Activated gamma-delta T cell treated with anti-CD3 and anti-CD28 coated beads, Interleukin-2, amount 50 U/mL, for 16 hours (primary cell): ENCODE measurements at places on chromosomes 1 and 21.
A peak's percentile ranks its signal among the peaks of the same experiment; 100 is the strongest.

GRCh38 chr1:107843989-107844388 lies 121.0 kb downstream of the VAV3 start:
- DNase-seq: no peak

GRCh38 chr1:234315091-234315541 lies 58.1 kb upstream of the COA6 start:
- DNase-seq: no peak

DNA sequence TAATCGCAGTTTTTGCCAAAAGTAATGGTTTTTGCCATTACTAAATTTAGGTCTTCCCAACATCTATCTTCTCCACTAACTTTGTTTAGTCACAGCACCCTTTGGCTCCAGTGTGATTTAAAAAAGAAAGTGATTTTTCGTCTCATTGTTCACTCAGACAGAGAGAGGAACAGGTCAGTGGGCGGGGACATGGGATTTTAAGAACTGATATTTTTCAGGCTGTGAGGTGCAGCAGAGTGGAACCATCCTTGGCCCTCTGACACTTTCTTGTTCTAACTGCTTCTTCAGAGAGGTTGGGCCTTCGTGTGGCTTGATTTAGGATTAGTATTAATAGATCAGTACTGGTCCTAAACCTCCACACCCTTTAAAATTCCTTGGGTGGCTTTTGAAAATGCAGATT lies 38.8 kb downstream of the CASQ2 start:
- no peak for DNase-seq

DNA sequence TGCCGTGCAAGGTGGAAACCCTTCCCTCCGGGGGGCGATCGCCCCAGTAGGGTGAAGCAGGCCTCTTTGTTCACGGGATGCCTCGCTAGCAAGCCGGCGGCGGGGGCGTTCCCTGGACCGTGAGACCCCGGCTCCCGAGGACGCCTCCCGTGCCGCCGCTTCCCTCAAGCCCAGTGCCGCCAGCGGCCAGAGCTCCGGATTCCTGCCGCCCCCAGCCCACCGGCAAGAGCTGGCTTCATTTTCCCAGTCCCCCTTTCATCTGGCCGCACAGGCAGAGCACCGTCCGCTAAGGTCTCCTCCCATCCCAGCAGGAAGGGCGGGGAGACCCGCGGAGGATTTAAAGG lies 16.3 kb downstream of the IER5 start:
- DNase-seq: peak; percentile 17

DNA sequence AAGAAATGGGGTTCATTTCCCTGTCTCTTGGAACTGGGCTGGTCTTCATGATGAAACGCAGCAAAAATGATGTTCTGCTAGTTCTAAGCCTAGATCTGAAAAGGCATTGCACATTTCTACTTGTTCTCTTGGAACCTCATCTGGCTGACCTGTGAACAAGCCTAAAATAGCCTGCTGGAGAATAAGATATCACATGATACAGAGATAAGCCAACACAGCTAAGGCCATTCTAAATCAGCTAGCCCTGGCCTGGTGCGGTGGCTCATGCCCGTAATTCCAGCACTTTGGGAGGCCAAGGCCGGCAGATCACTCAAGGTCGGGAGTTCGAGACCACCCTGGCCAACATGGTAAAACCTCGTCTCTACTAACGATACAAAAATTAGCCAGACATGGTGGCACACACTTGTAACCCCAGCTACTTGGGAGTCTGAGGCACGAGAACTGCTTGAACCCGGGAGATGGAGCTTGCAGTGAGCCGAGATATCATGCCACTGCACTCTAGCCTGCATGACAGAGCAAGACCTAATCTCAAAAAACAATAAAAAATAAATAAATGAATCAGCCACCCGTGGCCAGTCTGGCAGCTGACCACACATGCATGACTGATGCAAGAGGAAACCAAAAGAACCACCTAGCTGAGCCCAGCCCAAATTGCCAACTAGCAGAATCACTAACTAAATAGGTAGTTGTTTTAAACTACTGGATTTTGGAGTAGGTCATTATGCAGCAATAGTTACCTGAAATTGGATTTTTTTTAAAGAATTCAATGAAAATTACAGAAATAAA lies 18.0 kb downstream of the CD244 start:
- DNase-seq: no peak

- no peak for DNase-seq
Observed at GRCh38 chr1:107132780-107133179, 8.1 kb upstream of the NTNG1 start.

DNA sequence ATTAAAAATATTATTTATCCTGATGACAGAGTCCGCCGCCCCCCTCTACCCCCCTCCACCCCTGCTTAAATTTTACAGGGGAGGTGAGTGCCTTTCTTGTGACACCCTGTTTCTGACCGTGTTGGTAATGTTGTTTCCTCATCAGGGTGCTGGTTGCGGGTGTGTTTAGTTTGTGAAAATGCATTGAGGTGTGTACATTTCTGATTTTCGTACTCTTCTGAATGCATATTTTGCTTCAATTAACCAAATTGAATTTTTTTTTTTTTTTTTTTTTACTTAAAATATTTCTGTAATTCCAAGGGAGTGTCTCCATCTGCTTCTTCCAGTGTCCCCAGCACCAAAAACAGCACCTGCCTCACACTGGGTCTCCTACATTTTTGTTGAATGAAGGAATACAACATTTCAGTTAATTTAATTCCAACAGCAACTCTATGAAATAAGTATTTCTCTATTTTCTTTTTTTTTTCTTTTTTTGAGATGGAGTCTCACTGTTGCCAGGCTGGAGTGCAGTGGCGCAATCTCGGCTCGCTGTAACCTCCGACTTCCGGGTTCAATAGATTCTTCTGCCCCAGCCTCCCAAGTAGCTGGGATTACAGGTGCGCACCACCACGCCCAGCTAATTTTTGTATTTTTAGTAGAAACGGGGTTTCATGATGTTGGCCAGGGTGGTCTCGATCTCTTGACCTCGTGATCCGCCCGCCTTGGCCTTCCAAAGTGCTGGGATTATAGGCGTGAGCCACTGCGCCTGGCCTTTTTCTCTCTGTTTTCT lies 5.6 kb upstream of the SLC2A1 start:
- DNase-seq: no peak

DNA sequence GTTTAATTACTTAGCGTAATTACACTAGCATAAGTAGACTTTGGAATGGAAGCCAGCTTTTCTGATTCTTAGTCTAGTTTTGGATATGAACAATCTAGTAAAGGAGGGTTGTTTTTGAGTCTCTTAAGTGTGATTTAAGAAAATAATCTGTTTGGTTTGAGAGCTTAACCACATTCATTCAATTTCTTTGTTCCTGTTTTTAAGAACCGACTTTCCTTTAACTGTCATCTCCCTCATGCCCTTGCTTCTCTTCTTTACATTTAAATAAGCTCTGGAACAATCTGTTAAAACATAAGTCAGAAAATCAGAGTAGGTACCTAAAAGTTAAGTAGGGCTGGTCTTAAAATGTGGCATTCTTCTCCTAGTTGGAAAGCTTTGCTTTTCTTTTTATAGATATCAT lies 27.7 kb downstream of the CDC42 start:
- DNase-seq: no peak

GRCh38 chr1:212669102-212669501 lies 30.5 kb downstream of the BATF3 start:
- no peak for DNase-seq

GRCh38 chr1:234975122-234975940 lies 153.3 kb downstream of the TOMM20 start:
- no peak for DNase-seq

GRCh38 chr1:4916610-4917009 lies 262.2 kb downstream of the AJAP1 start:
- DNase-seq: no peak

DNA sequence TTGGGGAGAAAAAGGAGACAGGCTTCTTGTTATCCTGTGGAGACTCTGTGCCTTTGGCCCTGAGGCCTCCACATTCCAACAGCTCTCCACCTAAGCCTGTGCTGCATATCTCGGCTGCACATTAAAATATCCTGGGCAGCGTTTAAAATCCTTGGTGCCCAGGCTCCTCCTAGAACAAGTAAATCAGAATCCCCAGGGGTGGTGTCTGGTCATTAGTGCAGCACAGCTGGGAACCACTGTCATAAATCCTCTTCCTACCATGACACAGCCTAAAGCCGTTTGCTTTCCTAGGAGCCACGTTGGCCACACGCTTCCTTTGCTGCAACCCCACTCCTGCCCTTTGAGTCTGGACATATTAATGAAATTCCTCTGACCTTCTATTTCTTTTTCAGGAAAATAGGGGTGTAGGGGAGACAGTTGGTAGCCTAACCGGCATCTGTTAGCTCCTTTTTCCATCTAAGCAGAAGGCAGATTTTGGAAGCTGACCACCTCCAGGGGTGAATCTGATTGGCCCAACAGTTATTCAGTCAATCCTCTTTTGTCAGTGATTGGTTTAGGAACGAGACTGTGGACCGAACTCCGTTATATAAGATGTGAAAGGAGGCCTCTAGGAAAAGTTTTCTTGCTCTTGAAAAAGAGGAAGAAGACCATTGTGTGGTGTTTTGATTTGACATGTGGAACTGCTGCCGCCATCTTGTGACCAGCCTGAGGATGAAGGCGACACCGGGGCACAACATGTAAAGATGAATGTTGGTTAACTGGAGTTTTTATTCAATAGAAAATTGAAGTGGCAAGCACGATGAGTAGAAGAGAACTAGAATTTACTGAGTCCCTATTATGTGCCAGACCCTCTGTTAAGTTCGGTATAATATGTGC lies 41.9 kb downstream of the JUN start:
- DNase-seq: no peak

- DNase-seq: no peak
Observed at GRCh38 chr1:217453816-217454215, 177.1 kb downstream of the GPATCH2 start.

GRCh38 chr1:201826830-201827229 lies 2.1 kb upstream of the IPO9 start:
- no peak for DNase-seq

- no peak for DNase-seq
Observed at GRCh38 chr1:196180847-196181593, 427.2 kb downstream of the KCNT2 start.

DNA sequence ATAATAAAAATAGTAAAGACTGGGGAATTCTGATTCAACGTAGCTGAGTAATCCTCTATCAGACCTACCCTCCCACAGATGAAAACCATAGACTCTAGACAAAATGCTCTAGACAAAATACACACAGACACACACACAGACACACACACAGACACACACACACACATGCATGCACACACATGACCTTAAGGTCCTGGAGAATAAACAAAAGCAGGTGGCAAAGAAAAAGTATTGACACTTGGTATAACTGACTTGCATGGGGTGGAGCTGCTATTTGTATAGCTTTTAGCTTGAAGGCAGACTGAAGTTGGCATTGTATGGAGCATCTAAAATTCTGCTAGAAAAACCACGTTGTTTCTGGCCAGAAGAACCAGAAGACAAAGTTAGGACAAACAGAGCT lies 29.3 kb downstream of the C1orf141 start:
- no peak for DNase-seq

- DNase-seq: no peak
Observed at GRCh38 chr1:2441746-2442145, 29.4 kb upstream of the PEX10 start.

DNA sequence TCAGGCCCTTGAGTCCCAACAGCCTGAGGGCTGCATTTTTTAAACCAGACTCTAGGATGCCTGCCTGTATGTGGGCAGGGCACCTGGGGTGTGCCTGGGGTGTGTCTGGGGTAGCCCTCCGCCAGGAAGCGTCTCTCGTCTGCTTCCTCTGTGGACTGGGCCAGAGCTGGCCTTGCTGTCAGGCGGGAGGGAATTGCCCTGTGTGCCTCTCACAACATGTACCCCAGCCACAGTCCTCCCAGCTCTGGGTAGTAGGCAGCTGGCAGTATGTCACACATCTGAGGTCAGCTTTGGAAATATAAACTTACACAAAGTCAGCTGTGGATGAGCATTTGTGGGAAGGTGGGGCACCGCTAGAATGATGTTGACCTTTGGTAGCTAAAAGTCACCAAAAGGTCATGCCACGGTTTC lies 13.0 kb downstream of the TRAF5 start:
- DNase-seq: no peak

GRCh38 chr21:45128613-45129188 lies 54.3 kb downstream of the ADARB1 start:
- peak; percentile 67 for DNase-seq

GRCh38 chr1:9425859-9426258 lies 113.4 kb upstream of the SLC25A33 start:
- no peak for DNase-seq

DNA sequence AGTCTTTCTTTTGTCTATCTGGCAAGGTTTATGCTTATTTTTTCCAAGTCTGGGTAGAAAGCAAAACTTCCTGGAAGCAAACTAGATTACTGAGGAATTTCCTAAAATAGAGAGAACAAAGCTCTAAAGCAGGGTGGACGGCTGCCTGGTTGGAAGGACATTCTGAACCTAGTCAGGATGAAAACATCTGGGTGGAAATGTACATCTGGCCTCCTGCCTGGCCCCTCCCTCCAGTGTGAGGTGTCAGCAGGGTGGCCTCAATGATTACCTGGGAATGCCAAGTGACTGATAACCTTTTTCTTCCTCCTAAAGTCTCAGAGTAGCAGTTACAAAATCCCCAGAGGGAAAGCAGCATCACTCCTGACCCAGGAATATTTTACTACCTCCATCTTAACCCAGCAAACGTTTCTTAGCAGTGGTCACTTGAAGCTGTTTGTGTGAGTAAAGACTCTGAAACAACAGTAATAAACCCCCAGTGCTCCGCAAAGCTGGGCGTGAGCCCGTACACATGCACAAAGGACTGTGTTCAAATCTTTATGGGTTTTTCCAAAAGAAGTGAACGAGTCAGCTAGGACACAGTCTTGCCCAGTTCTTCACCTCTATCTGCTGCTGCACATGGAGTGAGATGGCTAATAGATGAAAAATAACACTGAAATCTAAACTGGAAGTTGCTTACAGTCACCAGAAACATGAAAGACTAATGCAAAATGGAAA lies 18.9 kb downstream of the ANGPTL7 start:
- no peak for DNase-seq

DNA sequence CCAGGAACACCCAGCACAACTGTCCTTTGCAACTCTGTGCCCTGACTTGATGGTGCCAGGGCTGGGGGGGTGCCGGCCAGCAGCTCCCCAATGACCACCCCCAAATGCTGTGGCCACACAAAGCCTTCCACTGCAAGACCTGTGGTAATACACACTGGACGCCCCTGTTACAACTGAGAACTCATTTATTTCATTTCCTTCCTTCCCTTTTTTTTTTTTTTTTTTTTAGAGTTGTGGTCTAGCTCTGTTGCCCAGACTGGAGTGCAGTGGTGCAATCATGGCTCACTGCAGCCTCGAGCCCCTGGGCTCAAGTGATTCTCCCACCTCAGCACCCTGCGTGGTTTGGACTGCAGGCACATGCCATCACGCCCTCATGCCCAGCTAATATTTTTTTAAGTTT lies 25.2 kb downstream of the TP73 start:
- no peak for DNase-seq

- no peak for DNase-seq
Observed at GRCh38 chr1:208047975-208048374, 137.1 kb upstream of the CD34 start.

GRCh38 chr1:43172527-43172972 lies 420 bp downstream of the CFAP57 start:
- DNase-seq: peak; percentile 74

- no peak for DNase-seq
Observed at GRCh38 chr1:248850124-248850523, 8.8 kb downstream of the ZNF692 start.
